ENCODE measurements at places on chromosomes 2 and 18.

GRCh38 chr2:36449213-36449612 is 93.6 kb downstream of the CRIM1 start:
- DNase-seq = no peak

DNA sequence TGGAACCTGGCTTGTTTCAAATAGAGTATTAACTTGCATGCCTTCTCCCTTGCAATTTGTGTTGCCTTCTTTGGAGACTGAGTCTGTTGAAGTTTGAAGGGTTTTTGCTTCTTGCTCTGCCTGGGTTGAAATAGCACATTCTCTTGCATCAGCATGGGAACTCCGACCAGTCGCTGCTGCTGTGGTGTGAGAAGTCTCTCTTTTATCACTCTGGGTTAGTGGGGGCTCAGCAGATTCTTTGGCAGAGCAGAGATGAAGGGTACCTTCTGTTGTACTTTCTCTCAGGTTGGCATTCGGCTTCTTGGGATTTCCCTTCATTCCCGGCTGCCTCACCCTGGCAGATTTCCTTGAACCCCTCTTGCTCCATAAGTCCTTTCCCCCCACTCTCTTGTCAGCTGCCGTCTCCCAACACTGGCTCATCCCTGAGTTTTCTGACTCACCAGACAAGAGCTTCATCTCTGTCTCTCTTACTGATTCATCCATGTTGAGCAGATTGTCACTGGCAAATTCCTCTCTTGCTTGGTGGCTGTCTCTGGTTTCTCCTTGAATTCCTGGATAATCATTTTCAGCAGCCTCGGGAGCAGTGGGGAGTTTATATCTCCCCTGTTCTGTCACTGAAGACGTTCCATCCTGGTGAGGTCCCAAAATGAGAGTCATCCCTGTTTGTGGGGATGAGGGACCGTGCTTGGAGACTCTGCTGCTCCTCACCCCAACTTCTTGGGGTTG is 49.9 kb downstream of the ALPK2 start:
- DNase-seq = peak; percentile 91

DNA sequence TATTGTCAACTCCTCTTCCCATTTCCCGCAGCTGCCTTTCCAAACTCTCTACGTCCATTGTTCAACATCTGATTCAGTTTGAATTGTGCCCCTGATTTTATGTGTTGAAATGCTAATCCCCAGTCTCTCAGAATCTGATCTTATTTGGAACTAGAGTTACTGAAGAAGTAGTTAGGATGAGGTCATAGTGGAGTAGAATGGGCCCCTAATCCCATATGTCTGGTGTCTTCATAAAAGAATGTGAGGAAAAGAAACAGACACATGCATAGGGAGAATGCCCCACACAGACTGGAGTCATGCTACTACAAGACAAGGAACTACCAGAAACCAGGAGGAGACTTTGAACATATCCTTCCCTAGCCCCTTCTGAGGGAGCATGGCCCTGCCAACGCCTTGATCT is 99.2 kb downstream of the LRP1B start:
- DNase-seq = no peak

- no peak for DNase-seq
Observed at GRCh38 chr18:44740000-44740399, 59.3 kb downstream of the SETBP1 start.

DNA sequence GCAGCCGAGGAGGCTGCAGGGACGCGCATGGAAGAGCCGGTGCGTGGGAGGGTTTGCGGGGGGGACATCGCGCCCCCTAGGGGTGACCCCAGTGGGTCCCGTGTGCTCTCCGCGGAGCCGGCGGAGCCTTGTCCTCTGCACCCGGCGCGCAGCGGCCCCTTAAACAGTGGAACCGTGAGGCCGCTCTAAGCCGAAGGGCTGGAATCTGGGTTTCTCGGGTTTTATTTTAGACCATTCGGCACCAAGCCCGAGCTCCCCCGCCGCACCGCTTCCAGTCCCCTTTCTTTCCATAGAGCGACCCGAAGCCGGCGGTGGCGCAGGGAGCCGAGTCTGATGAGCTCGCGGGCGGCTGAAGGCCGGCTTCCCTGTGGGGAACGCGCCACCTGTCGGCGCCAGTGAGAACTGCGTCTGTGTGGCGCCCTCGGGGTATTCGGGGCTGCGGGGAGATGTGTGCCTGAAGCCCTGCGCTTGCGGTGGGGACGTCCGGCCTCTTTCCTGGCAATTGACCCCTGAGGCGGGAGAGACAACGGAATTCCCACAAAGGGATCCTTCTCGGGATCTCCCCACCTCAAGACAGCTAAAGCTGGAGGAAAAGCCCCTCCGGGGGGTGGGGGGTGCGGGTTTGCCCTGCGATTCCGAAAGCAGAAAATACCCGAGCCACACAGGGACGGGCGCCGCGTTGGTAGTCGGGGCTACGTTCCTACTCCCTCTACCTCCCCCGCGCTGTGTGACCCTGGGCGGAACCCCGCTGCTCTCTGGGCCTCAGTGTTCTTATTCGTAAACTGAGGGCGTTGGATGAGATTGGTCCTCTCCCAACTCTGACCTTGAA is 8.2 kb upstream of the EN1 start:
- DNase-seq = peak; percentile 58

DNA sequence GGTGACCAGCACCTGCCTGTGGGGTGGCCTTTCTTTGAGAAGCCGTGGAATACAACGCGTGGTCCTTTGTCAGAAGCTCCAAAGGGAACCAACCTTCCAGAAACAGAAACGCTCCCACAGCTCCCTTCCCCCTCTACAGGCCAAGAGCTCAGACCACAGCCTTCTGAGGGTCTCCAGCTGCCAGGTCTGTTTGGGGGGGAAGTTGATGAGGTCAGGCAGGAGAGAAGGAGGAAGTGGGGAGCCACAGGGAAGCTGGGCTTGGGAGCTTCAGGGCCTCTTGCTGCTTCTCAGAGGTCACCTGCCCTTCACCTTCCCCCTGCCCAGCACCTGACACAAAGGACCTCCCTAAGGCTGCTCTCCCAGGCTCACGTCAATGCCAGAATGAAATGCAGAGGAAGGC is 287.7 kb upstream of the ID2 start:
- DNase-seq = no peak

GRCh38 chr18:13370995-13371625 is 152.6 kb downstream of the LDLRAD4 start:
- DNase-seq = no peak

- peak; percentile 81 for DNase-seq
Observed at GRCh38 chr2:96556441-96557330, 20.1 kb downstream of the ARID5A start.

DNA sequence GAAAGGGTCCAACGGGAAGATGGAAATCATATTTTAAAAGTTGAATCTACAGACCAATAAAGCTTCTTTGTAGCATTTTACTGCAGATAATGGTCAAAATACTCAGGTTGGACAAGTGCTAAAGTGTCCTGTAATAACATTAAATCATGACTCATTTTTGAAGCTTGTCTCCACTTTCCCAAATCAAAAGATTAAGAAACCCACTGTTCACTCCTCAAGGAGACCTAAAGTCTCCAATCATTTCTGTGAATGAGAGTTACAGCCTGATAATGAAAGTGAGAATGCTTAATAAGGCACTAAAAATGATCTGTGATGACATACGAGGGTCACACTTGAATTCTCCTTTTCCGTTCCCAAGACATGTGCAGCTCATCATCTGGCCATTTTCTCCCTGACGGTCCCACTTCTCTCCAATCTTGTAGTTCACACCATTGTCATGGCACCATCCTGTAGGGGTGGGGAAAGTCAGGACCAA is 53.4 kb downstream of the ATIC start:
- peak; percentile 16 for DNase-seq

- no peak for DNase-seq
Observed at GRCh38 chr2:205815673-205816072, 133.4 kb downstream of the NRP2 start.
